A549 treated with CORT108297 at 1 μM for 4 hours (cell line): ENCODE measurements at places on chromosomes 3 and 15. TPM values are rescaled to one million over a fixed set of nuclear protein-coding genes. Genes with fewer than 3 reads are reported as not detected.

Gene CPB1
- not detected in 5 replicates for total RNA-seq

Gene CCK
- total RNA-seq = 1.2 to 1.9 TPM (median 1.3 TPM) in 5 replicates

Gene IMPG2
- 0.01 TPM in 1 of 5 replicates, not detected in the others for total RNA-seq

Gene RNF123
- 10.2 to 17.6 TPM (median 17.0 TPM) in 5 replicates for total RNA-seq

Gene WNT7A
- 0.13 to 0.19 TPM (median 0.18 TPM) in 5 replicates for total RNA-seq

Gene GASK1A
- total RNA-seq = not detected in 5 replicates

Gene WDR5B
- 3.0 to 3.9 TPM (median 3.5 TPM) in 5 replicates for total RNA-seq

Gene KLHDC8B
- total RNA-seq = 4.3 to 6.4 TPM (median 5.5 TPM) in 5 replicates
